WTC11 (cell line): ENCODE measurements at places on chromosomes 2 and 18. TPM values are rescaled to one million over a fixed set of nuclear protein-coding genes. Genes with fewer than 3 reads are reported as not detected.

The SAG gene
- total RNA-seq = 0.14 TPM in 1 of 3 replicates, not detected in the others

The NT5C1B gene
- not detected in 3 replicates for total RNA-seq

The UGT1A8 gene
- total RNA-seq = 0.11 to 0.13 TPM in 2 of 3 replicates, not detected in the other

DNA sequence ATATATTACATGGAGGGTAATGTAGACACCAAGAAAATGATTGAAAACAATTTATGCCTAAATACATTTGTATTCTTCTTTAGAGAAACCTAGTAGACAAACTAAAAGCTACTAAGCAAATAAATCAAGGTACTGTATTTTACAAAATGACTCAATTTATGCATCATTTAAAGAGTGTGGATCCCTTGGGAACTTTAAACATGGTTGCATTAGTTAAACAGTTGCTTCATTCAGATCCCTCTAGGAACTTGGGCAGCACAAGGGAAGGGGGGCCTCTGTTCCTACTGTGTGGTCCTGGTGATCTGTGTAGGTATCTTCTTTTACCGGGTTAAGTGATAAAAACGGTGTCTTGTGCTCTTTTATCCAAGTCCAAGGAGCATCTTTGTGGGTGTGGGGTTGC, 31.5 kb upstream of the ATP8B1 start:
- no peaks in the 10 kb centered on the region for H3K27me3 ChIP-seq
- no peaks in the 10 kb centered on the region for H3K4me1 ChIP-seq
- no peak overlapping the region for H3K27ac ChIP-seq
- H3K4me3 ChIP-seq = no peak overlapping the region

The FRZB gene
- 1.2 to 1.9 TPM (median 1.5 TPM) in 3 replicates for total RNA-seq

- no peak overlapping the region for H3K27ac ChIP-seq
- DNase-seq = no peak
- H3K4me3 ChIP-seq = no peak overlapping the region
- H3K27me3 ChIP-seq = no peaks in the 10 kb centered on the region; the same call in 1 of the 2 replicates
- no peaks in the 10 kb centered on the region for H3K4me1 ChIP-seq
Measured at GRCh38 chr2:74671479-74671878, 17.4 kb downstream of the SEMA4F start.

DNA sequence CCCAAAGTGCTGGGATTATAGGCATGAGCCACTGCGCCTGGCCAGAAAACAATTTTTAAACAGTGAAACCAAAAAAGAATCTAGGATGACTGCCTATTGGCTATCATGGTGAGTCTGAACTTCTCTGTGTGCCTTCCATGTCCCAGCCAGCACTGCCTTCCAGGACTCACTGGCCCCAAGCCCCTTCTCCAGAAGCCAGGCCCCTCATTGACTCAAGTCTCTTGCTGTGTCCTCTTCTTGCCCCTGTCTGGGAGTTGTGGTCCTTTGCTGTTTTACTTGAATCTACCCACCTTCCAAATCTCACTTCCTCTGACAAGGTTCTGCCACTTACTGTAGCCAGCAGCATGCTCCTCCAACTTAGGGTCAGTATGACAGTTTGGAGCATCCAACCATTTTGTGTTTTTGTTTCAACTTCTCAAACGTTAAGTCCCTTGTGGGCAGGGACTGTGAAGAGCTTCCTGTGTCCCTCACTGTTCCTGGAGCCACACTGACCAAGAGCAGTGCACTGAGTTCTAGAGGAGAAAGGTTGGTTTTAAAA, 41.7 kb downstream of the ST3GAL5 start:
- H3K4me1 ChIP-seq = no peaks in the 10 kb centered on the region
- no peak overlapping the region for H3K27ac ChIP-seq
- H3K4me3 ChIP-seq = no peak overlapping the region
- no peaks in the 10 kb centered on the region for H3K27me3 ChIP-seq
- H3K36me3 ChIP-seq = peaks cover 4% of the 10 kb centered on the region

GRCh38 chr2:98012561-98012991, 16.8 kb upstream of the TMEM131 start:
- no peaks in the 10 kb centered on the region for H3K36me3 ChIP-seq
- H3K27me3 ChIP-seq = no peaks in the 10 kb centered on the region; the same call in 1 of the 2 replicates
- H3K4me1 ChIP-seq = no peaks in the 10 kb centered on the region
- H3K27ac ChIP-seq = no peak overlapping the region

DNA sequence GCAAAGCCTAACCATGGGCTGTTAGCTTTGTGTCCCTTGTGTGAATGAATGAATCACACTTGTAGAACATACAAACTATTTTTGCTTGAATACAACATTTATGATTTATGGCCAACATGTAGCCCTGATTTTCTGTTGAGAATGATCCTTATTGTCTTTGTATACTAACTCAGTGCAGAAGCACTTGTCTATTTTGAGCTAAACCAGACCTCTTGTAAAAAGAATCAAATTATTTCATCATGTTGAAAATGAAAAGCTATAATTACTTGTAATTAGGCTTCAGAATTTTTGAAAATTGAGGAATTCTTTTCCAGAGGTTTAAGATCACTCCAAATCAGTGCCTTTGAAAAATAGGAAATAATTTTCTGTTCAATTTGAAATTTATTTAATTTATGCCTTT, 85.9 kb downstream of the ZNF407 start:
- no peak overlapping the region for H3K27ac ChIP-seq
- H3K27me3 ChIP-seq = no peaks in the 10 kb centered on the region
- H3K4me1 ChIP-seq = no peaks in the 10 kb centered on the region
- DNase-seq = no peak
- peaks cover 4% of the 10 kb centered on the region; the same call in 1 of the 2 replicates for H3K36me3 ChIP-seq
- no peak overlapping the region for H3K4me3 ChIP-seq

DNA sequence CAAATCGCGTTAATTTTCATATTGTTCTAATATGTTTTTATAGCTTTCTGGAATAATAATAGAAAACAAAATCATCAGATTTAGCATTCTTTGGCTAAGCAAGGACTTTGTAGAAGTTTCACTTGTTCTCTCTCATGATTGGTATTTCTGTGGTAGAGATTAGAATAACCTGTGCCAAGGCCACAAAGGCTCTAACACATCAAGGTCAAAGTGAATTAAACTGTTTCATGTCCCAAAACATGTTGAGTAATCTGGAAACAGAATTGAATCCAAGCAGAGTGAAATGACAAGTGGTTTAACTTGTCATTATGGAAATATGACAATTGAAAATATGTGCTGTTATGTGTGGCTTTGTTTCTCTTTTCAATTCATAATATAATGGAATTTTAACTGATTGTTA, 617.4 kb downstream of the CCDC85A start:
- H3K4me3 ChIP-seq = no peak overlapping the region
- H3K27me3 ChIP-seq = no peaks in the 10 kb centered on the region
- no peak overlapping the region for H3K27ac ChIP-seq
- no peaks in the 10 kb centered on the region for H3K36me3 ChIP-seq
